Hematopoietic multipotent progenitor cell treated with erythropoietin and hydrocortisone succinate and interleukin-3 and kit ligand, for 17 days (in vitro differentiated cells): ENCODE measurements at places on chromosomes 2 and 18.

DNA sequence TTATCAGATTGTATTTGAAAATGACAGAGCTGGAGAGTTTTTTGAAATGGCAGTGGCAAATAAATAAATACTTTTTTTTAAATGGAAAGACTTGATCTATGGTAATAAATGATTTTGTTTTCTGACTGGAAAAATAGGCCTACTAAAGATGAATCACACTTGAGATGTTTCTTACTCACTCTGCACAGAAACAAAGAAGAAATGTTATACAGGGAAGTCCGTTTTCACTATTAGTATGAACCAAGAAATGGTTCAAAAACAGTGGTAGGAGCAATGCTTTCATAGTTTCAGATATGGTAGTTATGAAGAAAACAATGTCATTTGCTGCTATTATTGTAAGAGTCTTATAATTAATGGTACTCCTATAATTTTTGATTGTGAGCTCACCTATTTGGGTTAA is 30.9 kb downstream of the CD28 start:
- no peak for DNase-seq

GRCh38 chr2:154549869-154550268 is 148.6 kb upstream of the KCNJ3 start:
- no peak for DNase-seq

DNA sequence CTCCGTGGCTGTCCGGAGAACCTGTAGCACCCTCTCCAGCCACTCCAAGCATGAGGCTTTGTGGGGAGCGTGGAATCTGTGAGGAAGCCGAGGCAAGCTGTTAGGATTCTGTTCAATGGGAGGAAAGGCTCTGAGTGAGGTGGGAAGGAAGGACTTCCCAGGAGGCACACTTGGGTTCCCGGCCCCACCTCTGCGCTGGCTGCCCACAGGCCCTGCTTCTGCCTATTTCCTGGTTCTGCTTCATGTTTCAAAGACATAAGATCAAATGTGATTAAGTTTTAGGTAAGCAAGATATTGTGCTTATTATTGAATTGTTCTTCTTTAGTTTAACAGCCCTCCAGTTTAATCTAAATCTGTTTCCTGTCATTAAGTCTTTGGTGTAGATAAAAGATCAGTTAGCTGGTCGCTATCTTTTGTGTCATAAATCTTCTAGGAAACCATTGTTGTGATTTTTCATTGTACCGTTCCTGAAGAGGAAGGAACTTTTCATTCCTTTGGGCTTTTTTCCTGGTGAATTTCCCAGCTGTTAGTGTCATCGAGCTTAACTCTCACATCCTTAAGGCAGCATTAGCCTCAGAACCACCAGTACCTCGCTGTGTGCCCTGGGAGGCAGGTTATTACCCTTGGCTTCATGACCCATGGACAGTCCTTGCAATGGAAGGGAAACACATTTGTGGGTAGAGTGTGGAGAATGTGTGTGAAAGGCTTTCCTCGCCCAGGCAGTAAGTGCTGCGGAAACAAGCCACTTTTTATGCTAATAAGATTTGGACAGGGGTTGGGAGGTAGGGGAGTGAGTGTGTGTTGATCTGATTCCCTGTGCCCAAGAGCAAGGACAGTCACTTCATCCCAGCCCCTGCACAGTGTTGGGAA is 61.9 kb upstream of the ALPP start:
- no peak for DNase-seq

DNA sequence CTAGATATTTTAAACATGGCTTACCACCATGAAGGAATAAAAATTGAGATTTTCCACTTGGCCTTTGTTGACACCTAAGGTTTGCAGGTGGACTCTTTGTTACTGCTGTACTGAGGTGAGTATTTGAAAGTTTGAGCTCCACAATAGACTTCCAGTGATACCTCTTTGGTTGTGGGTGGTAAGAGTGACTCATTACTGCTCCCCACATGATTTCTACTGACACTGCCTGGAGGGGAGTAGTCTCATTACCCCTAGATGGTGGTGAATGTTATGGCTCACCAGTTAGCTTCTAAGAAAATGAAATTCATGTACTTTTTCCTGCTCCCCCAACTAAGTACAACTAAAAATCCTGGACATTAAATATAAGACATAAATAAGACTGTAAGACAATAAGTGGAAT is 1183.1 kb upstream of the TMEFF2 start:
- DNase-seq, result no peak

GRCh38 chr2:39252888-39253518 is 9.2 kb upstream of the CDKL4 start:
- DNase-seq, result no peak

DNA sequence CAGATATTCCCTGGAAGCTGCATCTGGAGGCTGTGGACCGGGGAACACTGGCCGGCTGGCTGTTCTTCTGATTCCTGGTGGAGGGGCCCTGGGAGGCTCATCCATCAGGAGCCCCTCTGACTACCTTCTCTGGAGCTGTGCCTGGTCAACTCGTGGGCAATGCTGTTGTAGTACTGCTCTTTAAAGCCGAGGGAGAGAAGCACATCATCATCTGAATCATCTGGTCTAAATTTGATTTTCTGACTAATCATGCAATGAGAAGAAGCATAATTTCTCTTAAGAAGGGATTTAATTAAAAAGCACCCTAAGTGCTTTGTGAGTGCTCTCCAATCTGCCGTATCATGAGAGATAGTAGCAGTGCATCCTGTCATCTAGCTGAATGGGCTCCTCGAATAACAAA is 229.5 kb downstream of the FHOD3 start:
- DNase-seq, result no peak

GRCh38 chr18:4987452-4988405 is 209.3 kb downstream of the AKAIN1 start:
- no peak for DNase-seq

GRCh38 chr2:240819126-240819857 is 727 bp downstream of the KIF1A start:
- DNase-seq, result no peak

DNA sequence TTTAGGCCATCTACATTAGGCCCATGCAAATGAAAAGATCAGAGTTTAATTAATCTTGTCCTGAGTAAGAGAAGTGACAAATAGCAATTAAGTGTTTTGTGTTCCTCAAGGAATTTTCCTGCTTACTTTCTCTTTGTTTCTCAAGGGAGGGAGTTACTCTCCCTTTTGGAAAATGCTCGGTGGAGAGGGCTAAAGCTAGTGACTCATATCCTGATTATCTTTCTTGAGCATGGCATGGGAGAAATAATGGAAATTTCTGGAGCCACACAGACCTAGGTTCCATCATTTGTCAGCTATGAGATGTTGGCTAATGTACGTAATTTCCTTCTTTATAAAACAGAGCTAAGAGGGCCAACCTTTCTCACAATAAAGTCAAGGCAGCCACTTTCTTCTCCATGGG is 177.1 kb downstream of the ETAA1 start:
- no peak for DNase-seq

GRCh38 chr18:39178166-39178565 is 1612.6 kb upstream of the CELF4 start:
- DNase-seq, result no peak

DNA sequence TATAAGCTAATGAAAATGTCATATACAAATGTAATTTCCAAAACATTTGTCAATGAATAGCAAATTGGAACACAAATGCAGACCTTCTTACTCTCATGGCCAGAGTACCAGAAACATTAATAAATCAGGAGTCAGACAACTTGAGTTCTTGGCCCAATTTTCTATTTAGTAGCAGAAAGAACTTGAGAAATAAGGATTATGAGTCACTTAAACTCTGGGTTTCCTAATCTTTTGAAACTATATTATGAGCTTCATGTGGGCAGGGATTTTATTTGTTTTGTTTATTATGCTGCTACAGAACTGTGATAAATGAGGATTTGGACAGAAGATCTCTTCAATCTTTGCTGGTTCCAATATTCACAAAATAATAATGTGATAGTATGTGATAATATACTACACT is 686.7 kb downstream of the NR4A2 start:
- DNase-seq, result no peak

DNA sequence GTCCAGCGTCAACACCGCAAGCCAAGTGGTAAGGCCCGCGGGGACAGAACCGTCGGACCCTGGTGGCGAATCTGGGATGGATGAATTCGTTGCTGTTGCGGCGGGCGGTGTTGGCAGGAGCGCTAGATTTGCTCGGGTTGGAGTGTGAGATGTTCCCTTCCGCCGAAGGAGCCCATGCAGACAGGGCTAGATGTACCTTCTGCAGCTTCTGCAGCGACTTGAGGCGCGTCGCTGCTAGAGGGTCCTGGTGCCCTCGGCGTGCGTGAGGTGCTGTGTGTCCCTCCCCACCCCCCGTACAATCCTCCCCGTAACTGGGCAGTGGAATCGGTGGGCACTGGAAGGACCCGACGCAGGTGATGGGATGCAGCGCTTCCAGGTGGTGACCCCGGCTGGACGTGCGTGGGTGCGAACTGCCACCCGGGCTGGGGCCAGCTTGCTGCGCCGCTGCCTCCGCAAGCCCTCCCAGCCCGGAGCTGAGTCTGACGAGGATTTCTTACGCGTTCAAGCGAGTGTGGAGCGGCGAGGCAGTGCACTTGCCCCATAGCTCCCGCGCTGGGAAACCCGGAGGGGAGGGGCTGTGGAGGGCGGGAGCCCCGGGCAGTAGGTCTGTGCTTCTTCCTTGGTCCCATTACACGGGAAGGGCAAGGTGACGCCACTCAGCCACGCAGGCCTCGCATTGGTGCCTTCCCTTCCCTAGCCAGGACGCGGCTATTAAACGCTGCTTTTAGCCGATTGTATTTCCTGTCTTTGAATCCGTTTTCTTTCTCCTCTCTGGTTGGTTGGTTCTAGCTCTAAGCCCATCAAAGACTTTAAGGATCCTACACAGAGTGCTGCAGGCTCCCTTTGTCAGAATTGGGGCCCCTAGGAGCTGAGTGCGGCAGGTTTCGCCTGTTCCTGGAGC is 34.2 kb downstream of the CHRNA1 start:
- DNase-seq, result no peak

DNA sequence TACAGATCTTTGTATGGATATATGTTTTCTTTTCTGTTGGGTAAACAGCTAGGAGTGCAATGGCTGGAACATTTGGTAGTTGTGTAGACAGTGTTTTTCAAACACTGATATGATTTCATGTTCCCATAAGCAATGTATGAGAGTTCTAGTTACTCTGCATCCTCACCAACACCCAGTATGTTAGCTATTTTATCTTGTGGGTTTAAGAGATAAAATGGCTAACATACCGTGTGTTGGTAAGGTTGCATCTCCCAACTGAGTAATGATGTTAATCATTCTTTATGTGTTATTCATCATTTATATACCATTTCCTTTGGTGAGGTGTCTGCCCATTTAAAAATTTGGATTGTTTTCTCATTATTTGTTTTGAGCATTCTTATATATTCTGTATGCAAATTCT is 65.7 kb downstream of the LYPD6B start:
- no peak for DNase-seq

GRCh38 chr18:65221736-65222135 is 529.1 kb upstream of the CDH7 start:
- no peak for DNase-seq

DNA sequence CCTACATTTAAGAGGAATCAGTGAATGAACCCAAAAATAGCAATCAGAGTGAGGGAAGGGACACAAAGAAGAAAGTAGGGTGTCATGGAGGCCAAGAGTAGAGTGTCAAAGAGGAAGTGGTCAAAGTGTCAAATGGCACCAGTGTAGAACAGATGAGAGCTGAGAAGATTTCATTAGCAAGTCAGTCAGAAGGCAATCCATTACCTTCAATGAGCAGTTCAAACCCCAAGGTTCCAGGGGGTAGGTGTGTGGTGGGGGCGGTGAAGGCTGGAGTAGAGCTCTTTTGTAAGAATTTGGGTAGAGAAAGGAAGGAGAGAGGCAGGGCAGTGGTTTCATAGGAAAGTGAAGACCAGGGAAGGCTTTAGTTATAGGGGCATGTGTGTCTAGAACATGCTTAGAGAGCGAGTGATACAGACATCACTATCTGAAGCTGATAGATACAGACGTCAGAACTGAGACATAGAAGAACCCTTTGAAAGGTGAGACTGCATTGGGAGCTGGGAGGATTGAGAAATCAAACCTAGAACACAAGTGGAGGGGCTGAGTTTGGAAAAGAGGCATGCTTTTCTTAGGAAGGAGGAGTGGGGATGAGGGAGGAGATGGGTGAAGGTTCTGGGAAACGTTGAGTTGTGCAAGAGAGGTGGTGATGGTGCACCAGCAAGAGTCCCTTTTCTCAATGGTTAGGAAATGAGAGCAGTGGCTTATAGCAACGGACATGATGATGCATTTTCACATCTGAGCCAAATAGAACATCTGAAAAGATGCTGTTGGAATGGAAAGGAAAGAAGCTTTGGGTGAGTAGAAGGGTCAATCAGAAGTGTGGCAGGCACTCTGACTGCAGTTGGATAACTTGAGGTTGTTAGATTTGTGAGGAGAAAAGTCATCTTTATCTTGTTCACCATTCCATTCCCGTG is 48.9 kb upstream of the IL1RL1 start:
- no peak for DNase-seq

DNA sequence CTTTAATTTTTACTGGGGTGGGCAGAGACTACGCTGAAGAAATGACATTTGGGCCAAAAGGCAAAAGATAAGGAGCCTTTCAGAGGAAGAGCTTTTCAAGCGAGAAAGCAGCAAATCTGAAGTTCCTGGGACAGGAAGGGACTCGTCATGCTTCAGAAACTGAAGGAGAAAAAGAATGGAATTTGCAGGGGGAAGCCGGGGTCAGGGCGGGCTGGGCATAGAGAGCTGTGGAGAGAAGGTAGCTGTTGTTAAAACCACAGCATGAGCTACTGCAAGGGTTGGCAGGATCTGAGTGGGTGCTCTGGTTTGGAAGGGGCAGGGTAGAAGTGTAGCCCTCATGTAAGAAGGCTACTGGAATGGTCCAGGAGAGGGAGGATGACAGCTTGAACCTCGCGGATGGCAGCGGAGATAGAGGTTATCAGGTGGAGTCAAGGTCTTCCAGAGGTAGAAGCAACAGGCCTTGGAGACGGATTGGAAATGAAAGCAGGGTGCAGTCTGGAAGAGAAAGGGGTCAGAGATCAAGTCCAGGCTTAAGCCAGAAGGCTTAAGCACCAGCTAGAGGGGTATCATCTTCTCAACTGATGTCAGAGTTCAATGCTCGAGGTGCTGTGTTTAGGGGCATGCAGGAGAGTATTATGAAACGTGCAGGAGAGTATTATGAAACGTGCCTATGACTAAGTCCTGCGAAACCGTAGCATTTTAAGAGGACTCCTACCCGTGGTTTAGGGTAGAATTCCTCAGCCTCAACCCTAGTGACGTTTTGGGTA is 18.9 kb downstream of the ATP8B1 start:
- no peak for DNase-seq
